Suppressor macrophage treated with lipopolysaccharide for 1 hour (primary cell): ENCODE measurements at places on chromosomes 12 and 14.

DNA sequence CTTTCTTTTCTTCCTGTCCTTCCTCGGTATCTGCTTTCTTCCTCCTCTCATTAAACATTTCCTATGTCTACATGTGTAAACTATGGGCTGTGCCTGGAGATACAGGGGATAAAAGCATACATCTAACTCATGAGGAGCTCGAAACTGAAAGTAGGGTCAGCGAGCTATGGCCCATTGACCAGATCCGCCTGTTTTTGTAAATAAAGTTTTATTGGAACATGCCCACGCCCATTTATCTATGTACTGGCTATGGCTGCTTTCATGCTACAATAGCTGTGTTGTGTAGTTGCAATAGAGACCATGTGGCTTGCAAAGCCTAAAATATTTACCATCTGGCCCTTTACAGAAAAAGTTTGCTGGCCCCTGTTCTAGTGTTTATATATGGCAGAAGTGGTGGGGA, 500.8 kb upstream of the GARIN6 start:
- no peak for DNase-seq

GRCh38 chr12:1435456-1435855, 158.9 kb downstream of the FBXL14 start:
- DNase-seq, result no peak

- DNase-seq, result peak; percentile 76
These were observed 674 bp downstream of the NIN start for GRCh38 chr14:50830044-50830931.

DNA sequence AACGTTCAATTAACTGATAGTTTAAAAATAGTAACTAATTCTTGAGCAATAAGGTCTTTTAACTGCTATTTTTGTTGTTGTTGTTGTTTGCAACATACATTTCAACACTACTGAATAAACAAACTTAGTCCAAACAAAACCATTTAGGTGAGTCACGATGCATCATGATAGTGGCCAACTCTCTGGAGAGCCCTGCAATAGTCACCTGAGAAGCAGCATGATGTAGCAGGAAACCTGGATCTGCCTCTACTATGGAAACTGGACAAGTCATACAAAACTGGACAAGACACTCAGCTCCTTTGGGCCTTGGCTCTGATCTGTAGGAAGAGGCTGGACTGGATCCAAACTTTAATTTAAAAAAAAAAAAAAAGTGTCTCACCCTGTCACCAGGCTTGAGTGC, 117.3 kb downstream of the MED13L start:
- DNase-seq, result peak; percentile 43

DNA sequence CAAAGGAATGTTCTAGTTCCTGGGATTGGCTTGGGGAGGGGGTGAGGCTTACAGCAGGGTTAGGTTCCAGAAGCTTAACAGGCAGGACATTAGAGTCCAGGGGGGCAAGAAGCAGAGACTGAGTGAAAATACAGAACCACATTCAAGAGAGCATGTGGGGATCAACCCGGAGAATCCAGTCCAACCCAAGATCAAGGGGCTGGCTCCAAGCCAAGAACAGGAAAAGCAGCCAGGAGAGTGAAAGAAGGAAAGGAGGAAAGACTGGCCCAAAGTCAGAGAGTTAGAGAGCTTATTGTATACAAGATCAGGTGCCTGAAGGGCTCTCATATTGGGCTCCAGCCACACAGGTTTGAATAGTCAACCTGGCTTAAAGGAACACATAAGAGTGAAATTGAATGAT, 190.3 kb upstream of the CDKN3 start:
- DNase-seq, result no peak

DNA sequence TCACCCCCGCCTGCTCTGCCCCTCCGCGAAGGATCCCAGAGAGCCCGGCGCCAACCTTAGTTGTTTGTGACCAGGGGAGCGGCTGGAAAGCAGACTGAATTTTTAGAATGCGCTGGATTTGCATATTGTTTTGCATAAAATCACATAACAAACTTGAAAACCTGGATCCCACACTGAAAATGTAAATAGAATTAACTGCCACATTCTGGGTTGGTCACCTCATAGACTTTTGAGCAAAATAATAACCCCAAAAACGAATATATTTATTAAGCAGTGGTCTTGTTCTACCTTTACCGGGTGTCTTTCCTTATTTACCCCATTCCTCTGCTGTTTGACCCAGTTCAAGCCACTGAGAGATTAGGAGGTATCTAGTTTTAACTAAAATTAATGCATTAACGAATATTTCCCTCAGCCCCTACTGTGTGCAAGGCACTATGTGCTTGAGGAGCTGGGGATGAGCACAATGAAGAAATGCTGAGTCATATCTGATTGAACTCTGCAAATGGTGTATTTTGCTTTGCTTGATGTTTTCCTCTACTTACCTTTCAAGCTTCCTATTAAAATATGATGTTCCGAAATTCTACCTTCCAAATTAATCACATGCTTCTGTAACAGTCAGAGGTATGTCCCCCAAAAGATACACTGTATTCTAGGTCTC, 438 bp upstream of the EGLN3 start:
- DNase-seq, result no peak

GRCh38 chr14:31530136-31530535, 31.1 kb upstream of the NUBPL start:
- DNase-seq, result no peak

DNA sequence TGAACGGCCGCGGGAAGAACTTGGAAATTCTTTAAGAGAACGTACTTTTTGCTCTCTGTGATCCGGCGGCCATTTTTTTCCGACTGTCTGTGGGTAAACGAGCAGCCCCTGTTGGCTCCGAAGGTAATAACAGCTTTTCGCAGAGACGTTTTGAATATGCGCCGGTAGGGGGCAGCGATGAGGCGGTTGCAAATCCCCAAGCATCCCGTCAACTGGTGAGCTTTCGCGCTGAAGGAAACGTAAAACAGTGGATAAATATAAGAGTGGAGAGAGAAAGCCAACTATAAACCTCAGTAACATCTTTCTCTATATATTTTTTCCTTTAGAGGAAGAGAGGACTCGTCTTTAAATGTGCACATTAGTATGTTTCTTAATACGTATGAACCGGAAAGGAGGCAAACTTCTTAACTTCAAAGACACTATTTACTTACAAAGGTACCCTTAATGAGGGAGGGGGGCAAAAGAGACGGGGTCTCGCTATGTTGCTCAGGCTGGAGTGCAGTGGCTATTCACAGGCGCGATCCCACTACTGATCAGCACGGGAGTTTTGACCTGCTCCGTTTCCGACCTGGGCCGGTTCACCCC, 9.6 kb upstream of the NEMF start:
- DNase-seq, result peak; percentile 80

GRCh38 chr12:75944097-75944904, 87.3 kb downstream of the PHLDA1 start:
- DNase-seq, result peak; percentile 72
